ENCODE measurements at places on chromosomes 7 and 10.

GRCh38 chr10:132391676-132392020 is 5.4 kb upstream of the PWWP2B start:
- DNase-seq = no peak

- no peak for DNase-seq
Measured at GRCh38 chr7:63008366-63008765, 990.3 kb upstream of the ZNF722 start.

DNA sequence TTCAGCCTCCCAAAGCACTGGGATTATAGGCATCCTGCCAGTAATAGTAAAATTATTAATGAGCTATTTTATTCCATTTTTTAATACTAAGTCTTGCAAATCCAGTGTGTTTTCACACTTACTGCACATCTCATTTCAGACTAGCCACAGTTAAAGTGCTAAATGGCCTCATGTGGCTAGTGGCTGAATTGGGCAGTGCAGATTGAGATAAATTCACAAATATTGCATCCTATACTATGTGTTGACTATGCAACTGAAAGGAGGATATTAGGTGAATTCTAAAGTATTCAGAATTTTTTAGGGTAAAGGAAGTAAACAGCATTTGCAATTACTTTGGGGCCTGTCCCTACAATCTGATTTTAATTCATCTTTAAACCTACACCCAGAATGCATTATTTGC is 10.2 kb downstream of the APBB1IP start:
- DNase-seq = no peak

DNA sequence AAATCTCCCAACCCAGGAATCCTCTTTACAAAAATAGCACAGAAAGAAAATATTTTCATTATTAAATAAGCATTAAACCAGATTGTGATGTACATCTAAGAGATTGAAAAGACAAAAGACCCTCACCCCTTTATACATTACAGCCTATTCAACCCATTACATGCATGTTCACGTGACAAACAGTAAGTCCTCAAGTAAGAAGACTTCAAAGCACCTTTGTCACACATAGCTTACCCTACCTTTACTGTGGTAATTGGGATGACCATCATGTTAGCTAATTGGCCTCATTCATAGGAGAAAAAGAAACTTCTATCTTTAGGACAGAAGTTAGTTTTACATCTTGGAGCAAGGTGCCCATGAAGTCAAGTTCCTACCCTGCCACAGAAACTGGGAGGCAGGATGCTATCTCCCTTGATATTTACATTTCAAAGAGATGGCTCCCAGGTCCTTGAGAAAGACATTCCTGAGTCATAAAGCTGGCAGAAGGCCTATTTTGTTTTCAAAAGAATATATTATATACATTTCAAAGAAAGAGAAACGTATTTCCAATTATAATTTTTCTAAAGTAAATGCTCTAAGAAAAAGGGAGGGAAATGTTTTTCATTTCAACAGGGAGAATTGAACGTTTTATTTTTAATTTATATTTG is 48.1 kb downstream of the GNAI1 start:
- DNase-seq = no peak

- no peak for DNase-seq
Measured at GRCh38 chr7:117152213-117153007, 170.4 kb downstream of the WNT2 start.
